ENCODE measurements at places on chromosomes 12 and 14. TPM values are rescaled to one million over a fixed set of nuclear protein-coding genes. Genes with fewer than 3 reads are reported as not detected.

DNA sequence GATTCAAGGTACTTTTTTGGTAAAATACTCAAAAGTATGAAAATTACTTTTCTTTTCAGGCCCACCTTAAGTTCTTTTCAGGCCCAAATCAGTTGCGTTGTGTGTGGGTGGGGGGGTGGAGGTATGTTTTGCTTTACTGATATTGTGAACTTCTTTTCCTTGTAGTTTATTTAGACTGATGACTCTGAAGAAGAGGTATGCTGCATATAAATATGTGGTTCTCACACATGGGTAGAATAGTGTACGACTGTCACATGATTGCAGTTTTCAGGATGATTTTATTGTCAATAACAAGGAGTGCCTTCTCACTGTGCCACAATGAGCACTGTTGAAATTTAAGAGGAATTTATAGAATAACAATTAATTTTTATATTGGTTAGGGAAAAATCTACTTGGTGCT is 166.6 kb upstream of the ATP2B1 start:
- DNase-seq: no peak

DNA sequence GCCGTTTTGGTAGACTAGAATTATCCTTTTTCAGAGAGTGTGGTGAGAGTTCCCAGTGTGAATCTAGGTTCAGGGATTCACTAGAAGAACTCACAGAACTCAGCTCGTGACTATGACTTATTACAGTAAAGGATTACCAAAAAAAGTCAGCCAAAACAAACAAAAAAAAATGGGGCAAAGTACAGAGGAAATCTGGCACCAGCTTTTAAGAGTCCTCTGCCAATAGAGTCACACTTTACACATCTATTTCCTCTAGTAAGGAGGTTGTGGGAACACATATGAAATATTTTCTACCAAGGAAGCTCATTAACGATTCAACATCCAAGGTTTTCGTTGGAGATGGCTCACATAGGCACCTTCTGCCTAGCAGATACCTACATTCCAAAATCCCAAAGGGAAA is 28.2 kb downstream of the TSPAN19 start:
- peak; percentile 17 for DNase-seq

- DNase-seq: no peak
Measured at GRCh38 chr12:119578112-119578511, 15.5 kb upstream of the TMEM233 start.

FGF6 gene
- total RNA-seq: not detected

Data from mucosa of gallbladder (tissue), 1 donor.